OCI-M1 (cell line): ENCODE measurements at places on chromosomes 3 and 15.
A peak's percentile ranks its signal among the peaks of the same experiment; 100 is the strongest.

DNA sequence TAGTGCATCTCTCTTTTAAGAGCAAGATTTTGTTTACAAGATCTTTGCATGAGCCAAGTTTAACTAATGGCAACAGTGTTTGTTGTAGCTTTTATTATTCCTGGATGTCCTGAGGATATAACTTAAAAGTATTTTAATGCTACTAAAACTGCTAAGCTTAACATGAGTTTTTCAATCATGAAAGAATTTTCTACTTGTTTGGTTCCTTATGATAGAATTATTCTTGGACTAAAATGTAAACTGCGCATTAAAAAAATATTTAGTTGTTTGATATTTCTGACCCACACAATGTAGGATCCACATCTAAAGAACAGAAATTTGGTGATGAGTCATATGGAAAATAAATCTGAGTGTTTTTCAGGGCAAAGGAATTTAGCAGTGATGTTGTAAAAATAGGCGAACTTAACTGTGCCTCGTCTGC is 70.8 kb downstream of the RAP2B start:
- no peak for DNase-seq

DNA sequence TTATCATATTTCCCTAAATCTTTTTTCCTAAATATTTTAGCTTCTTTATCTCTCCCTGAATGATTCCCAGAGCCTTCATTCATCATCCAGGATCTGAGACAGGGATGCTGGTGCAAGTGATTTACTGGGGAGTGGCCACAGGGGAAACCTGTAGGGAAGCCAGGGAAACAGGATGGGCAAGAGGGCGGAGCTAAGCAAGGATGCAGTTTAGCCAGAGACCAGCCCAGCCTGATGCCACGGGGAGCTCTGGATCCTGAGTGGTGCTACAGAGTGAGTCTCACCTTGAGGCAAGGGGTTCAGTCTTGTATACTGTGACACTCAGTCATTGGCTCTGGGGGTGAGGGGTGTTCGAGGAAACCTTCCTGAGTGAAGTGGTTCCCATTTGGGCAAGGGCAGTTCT is 39.7 kb upstream of the LRRFIP2 start:
- no peak for DNase-seq

DNA sequence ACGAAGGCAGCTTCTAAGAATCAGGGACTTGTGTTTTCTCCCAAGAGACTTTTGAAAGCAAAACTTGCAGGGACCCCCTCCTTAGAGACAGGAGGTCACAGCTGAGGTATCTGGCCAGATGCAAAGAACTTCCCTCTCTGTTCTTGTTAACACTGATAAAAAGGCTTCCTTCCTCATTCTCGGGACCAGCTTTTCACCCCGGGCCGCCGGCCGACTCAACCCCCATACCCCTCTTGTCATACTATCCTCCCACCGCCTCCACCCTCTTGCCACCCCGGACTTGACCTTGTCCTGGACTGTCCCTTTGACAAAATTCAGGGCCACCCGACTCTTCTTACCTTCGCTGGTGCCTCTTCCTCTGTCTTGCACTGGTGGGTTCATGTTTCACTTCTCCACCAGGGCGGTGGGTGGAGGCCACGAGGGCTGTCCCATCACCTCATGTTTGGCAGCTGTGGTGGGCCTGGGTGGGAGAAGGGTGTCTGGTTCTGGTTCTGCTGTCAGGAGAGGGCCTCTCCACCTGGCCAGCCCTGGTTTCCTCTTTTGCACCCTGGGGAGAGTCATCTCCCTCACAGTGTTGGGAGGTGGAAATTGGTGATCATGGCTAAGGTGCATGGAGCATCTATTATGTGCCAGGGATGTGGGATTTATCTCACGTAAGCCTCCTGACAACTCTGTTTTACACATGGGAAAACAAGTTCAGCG is 32.5 kb downstream of the BHLHE40 start:
- DNase-seq = peak; percentile 97

- DNase-seq = no peak
Observed at GRCh38 chr15:83644439-83644838, 9.5 kb upstream of the ADAMTSL3 start.

GRCh38 chr3:98800401-98800800 is 37.3 kb downstream of the ST3GAL6 start:
- DNase-seq = no peak

DNA sequence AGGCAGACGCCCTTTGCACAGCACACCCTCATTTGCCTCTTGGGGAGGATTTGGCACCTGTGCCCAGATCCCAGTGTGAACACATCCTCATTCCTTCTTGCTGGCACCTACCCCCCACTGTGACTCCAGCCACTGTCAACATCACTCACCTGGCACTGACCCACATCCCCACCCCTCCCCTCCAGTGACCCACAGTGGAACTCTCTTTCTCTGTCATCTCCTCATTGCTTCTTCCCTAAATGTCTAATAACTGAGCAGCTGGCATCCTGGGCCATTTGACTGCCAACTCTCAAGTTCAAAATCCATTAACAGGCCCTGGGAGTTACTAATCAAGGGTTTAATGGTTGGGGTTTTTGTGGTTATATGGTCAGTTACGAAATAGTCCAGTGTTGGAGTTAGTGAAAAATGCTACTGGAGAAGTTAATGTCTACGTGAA is 14.4 kb downstream of the SNAPC5 start:
- DNase-seq = peak; percentile 40

GRCh38 chr15:83720468-83720867 is 66.5 kb downstream of the ADAMTSL3 start:
- DNase-seq = no peak
